ENCODE measurements at places on chromosomes 5 and 9. TPM values are rescaled to one million over a fixed set of nuclear protein-coding genes. Genes with fewer than 3 reads are reported as not detected.

GRCh38 chr5:176549871-176550270 is 729 bp downstream of the CDHR2 start:
- DNase-seq: no peak

TMEFF1 gene
- not detected for total RNA-seq

DNA sequence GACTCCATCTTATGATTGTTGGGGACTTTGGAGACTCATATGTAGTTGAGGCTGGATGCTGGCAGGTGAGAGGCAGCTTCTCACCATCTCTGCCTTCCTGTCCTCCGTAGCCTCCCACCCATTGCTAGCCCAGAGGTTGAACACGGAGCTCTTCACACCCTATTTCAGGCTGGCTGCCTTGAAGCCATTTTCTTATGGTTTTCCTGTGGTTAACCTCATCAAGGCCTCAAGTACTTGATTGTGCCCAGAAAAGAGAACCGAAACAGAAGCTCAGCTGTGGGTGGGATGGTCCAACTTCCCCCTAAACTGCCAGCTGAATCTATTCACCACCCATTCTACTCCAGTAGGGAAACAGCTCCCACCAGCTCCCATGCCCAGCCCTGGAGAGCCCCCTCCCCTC is 102.9 kb downstream of the LIFR start:
- DNase-seq: peak; percentile 67

GRCh38 chr5:67262206-67262605 is 65.6 kb upstream of the CD180 start:
- no peak for DNase-seq

DNA sequence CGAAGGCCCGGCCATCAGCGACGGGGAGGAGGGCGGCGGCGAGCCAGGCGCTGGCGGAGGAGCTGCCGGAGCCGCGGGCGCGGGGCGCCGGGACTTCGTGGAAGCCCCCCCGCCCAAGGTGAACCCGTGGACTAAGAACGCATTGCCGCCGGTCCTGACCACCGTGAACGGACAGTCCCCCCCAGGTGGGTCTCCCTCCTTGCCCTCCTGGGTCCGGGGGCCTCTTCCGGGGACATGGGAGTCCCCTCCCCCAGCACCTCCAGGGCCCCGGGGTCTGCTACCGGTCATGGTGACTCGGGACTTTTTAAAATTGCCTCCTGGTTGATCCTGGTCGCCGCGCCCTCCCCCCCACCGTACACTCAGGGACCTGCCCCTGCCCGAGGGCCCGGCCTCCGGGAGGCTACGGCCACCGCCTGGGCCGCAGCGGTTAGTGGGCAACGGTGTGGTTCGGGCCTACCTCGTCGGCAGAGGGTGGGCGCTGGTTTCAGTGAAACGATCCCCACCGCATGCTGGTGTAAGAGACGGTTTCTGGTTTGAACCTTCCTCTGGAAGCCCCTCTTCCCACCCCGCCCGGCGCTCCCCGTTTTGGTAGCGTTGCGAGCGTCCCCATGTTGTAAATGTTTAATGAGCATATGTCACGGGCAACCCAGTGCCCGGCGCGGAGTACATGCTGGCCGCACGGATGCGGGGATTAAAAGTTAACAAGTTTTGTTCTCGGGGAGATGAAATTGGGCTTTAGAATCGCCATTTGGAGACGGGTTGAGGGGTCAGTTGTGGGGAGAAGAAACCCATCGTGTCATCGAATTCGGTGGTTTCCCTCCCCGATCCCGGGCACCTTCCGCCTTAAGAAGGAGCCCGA is 1.1 kb downstream of the LARP1 start:
- DNase-seq: peak; percentile 67

DNA sequence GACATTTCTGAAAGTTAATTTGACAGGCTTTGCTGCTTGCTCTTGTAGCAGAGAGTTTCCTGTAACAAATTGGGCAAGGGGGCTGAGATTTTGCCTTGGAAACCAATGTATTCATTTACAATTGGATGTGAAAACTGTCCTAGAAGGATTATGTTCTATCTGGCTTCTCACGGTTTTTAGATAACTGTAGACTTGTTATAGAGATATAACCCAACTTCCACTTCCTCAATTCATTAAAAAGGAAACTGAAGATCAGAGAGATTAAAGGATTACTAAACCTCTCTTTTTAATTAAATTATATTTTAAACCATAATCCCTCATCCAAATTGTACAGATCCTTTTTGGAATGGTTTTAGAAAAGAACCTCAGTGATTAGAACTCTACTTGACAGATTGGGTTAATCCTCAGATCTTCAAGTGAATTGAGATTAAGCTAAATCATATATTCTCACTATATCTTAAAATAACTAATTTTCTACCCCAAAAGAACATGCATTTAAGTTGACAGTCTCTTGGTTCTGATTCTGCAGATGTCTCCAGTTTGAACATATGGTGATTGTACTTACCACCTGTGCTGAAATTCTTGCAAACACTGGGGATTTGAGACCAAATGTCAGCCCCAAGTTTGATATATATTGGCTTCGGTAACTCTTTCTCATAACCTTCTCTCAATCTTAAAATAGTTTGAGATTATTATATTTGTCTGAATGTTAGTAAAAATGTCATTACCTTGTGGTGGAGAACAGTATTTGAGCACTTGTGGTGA is 130.1 kb upstream of the C9orf72 start:
- no peak for DNase-seq

- no peak for DNase-seq
Measured at GRCh38 chr9:73573235-73573634, 421.6 kb downstream of the ANXA1 start.

GRCh38 chr9:69376651-69377050 is 51.6 kb downstream of the ENTREP1 start:
- DNase-seq: no peak

GRCh38 chr9:76818271-76818670 is 54.0 kb downstream of the PCA3 start:
- no peak for DNase-seq

DNA sequence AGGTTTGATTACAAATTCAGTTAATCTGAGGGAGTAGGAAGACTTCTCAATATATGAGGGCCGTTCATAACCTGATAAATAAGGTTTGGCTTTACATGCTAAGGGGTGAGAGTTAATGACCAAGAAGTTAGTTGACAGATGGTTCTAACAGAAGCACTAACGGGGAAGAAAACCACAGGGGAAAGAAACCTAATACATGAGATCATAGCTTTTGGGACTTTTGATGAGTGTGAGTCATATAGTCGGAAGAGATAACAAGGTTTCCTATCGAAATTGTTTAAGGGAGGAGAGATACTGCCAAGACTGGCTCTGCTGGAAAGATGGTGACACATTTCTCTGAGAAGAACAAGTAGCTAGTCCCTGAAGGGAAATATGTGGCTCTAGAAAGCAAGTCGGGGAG is 140.1 kb downstream of the COX7C start:
- no peak for DNase-seq

DNA sequence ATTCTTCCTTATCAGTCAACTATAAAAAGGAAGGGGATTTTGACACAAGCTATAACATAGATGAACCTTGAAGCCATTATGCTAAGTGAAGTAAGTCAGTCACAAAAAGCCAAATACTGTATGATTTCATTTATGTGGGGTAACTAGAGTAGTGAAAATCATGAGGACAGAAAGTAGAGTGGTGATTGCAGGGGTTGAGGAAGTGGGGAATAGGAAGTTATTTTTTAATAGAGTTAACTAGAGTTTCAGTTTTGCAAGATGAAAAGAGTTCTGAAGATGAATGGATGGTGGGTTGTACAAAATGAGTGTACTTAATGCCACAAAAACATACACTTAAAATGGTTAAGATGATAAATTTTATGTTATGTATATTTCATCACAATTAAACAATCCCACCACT is 65.4 kb upstream of the FAM174A start:
- no peak for DNase-seq

GRCh38 chr5:158565017-158565789 is 534.5 kb downstream of the EBF1 start:
- peak; percentile 27 for DNase-seq

DUSP1 gene
- 71.2 TPM for total RNA-seq

IRX2 gene
- not detected for total RNA-seq

SH3TC2 gene
- total RNA-seq: not detected

GRCh38 chr9:5851445-5851844 is 18.5 kb upstream of the ERMP1 start:
- DNase-seq: no peak

C9orf153 gene
- total RNA-seq: 0.67 TPM

ANKRD18A gene
- total RNA-seq: not detected

DNA sequence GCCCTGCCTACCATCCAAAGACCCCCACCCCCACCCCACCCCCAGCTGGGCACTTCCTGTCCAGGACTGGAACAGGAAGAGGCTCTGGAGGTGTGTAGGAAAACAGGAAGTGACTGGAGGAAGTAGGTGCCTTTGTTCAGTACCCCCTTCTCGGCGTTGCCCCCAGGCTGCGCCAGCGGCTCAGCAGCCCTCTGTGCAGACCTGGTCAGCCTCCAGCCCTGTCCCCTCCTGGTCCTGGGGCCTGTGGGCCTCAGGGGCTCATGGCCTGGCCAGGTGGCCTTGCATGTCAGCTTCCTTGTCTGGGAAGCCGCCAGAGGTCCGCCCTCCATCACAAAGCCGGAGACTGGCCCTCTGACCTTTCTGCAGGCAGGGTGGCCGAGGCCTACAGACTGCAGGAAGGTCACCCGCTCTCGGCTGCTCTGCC is 26.0 kb downstream of the FLT4 start:
- DNase-seq: no peak

GRCh38 chr5:137142764-137143605 is 356.1 kb downstream of the SPOCK1 start:
- no peak for DNase-seq

DNA sequence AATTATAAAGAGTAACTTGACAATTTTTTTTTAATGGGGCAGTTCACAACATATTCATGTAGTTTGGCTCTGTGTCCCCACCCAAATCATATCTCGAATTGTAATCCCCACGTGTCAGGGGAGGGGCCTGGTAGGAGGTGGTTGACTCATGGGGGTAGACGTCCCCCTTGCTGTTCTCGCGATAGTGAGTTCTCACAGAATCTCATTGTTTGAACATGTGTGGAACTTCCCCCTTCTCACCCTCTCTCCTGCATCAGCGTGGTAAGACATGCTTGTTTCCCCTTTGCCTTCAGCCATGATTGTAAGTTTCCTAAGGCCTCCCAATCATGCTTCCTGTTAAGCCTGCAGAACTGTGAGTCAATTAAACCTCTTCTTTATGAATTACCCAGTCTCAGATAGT is 40.7 kb downstream of the FBXW11 start:
- DNase-seq: peak; percentile 34

DNA sequence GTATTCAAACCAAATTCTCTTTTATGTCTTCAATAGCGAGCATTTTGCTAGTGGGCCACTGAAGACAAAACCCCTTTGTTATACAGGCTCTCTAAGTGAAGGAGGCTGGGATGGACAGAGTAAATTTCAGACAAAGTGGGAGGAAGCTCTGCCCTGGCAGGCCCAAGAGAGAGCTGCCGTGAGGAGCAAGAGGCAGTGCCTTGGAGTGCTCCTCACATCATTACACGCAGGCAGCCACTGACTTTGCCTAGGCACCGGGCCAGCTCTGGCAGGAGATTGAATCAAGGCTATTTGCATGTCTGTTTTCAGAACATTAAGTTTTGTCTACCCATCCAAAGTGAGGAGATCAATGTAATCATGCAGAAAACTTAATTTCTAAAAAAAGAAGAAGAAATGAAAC is 167.7 kb downstream of the CCDC192 start:
- no peak for DNase-seq

FGD3 gene
- 167 TPM for total RNA-seq

- no peak for DNase-seq
Measured at GRCh38 chr9:112554516-112554915, 67.9 kb downstream of the KIAA1958 start.

GRCh38 chr5:169631360-169631759 is 5.7 kb upstream of the DOCK2 start:
- no peak for DNase-seq

SLC28A3 gene
- total RNA-seq: not detected

DNA sequence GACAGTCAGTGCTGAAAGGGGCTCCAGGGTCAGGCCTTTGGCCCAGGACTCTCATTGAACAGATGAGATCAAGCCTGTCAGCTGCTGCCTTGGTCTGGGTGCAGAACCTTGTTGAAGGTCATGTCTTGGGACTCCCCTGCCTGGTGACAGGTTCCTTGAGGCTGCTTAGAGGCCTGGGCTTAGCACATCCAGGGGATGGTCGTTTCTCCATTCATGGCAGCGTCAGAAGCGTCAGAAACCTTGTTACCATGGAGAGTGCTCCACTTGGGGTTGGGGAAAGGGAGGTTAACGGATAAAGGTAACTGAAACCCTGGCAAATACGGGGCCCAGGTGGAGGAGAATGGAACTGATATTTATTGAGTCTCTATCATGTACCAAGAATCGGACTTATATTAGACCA is 8.8 kb downstream of the ARPC5L start:
- DNase-seq: no peak

- no peak for DNase-seq
Measured at GRCh38 chr9:94538908-94539307, 16.0 kb upstream of the PCAT7 start.

GRCh38 chr9:99345942-99346341 is 123.9 kb downstream of the SEC61B start:
- DNase-seq: no peak

GRCh38 chr9:36665921-36666431 is 93.3 kb downstream of the MELK start:
- no peak for DNase-seq

KCTD16 gene
- not detected for total RNA-seq

LHX6 gene
- not detected for total RNA-seq

- no peak for DNase-seq
Measured at GRCh38 chr9:95627802-95628201, 111.0 kb upstream of the PTCH1 start.

OR4F3 gene
- not detected for total RNA-seq

ADAMTS13 gene
- 3.3 TPM for total RNA-seq

DNA sequence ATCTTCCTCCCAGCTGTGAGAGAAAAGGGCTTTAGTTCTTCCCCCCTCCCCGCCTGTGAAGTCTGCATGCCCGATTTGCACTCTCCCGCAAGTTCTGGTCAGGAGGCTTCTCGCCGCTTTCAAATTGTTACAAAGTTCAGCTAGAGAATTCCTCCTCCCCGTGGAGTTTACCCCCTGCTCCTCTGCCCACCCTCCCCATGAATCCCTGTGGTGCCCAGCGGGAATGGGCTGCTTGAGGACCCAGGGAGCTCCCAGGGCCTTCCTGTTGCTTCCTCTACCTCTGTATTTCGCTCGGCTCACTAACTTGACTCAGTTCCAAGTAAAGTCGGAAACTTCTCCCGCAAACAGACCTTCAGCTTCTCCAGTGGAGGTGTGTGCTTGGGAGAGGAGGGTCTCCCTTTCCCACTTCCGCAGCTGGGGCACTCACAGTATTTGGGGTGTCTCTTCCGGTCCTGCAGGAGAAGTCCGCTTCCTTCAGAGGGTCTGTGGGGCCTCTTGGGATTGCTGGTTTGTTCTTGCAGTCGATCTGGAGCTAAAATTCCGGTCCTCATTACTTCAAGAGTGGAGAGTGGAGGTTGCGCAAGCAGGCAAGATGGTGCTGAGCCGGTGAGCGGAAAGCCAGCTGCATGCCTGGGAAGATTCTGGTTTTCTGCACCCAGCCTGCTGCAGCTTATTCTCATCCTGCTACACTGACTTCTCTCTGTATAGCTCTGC is 97.8 kb downstream of the ADAMTS12 start:
- DNase-seq: no peak

EDIL3 gene
- total RNA-seq: not detected

CDH18 gene
- not detected for total RNA-seq

All from B cell (primary cell).